K562 (cell line): ENCODE measurements at places on chromosomes 13 and 19. TPM values are rescaled to one million over a fixed set of nuclear protein-coding genes. Genes with fewer than 3 reads are reported as not detected.
A peak's percentile ranks its signal among the peaks of the same experiment; 100 is the strongest.

The ZNF613 gene
- total RNA-seq: 1.7 and 2.4 TPM in 2 replicates

The SIGLEC8 gene
- 0.44 and 0.49 TPM in 2 replicates for total RNA-seq

The CCL25 gene
- not detected in 2 replicates for total RNA-seq

The ZNF154 gene
- 0.07 TPM in 2 replicates for total RNA-seq

The NLRP11 gene
- total RNA-seq: 0.07 and 0.16 TPM in 2 replicates

DNA sequence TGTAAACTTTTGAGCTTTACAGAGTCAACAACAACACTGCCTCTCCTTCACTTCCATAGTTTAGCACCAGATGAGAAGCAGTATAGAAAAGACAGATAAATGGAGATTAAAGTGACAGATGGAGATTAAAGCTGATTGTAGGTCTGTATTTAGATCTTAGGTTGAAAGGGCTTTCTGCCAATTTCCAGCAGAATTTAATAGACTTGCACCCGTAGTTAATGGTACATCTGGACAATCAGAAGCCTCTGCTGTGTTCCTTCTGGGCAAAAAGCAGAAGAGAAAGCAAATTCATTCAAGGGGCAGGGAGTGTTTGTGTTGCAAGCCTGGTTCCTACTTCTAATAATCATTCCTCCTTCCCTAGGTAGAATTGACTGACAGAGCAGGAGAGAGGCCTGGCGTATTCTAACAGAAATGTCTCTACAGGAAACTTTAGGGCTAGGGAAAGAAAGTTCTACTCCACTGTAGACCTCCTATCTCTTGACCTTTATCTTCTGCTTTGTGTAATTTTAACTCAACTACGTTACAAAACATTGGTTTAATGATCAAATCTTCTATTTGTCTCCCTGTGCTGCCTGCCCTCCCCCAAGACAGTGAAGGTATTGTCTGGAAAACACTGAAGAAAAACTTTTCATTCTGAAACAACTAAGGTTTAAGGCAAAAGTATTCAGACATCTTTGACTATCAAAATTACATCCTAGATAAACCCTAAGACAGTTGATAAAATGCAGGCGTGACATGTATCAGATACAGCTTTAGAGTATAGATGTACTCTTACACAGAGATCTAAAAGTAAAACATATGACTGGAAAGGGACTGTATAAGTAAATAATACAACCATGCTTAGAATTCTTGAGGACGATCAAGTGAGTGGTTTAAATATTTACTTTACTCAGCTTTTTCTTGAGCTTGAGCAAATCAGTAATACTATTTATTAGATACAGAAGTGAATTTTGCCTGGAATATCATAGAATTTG, 44.4 kb downstream of the GPC6 start:
- no peak overlapping the region for H3K27ac ChIP-seq
- DNase-seq: no peak
- no peaks in the 10 kb centered on the region for H3K36me3 ChIP-seq
- H3K4me1 ChIP-seq: no peaks in the 10 kb centered on the region
- no peaks in the 10 kb centered on the region for H3K27me3 ChIP-seq

GRCh38 chr19:45446295-45446694, 21.5 kb upstream of the FOSB start:
- no peak overlapping the region for H3K4me3 ChIP-seq
- no peaks in the 10 kb centered on the region for H3K36me3 ChIP-seq
- peaks cover 37% of the 10 kb centered on the region for H3K4me1 ChIP-seq
- DNase-seq: no peak
- no peaks in the 10 kb centered on the region for H3K27me3 ChIP-seq
- no peak overlapping the region for H3K27ac ChIP-seq

- no peaks in the 10 kb centered on the region for H3K27me3 ChIP-seq
- H3K4me1 ChIP-seq: peaks cover under 1% of the 10 kb centered on the region; the same call in 2 of the 3 replicates
- H3K36me3 ChIP-seq: peaks cover 53% of the 10 kb centered on the region; the same call in 1 of the 3 replicates
- H3K27ac ChIP-seq: peak overlapping the region; percentile 2; the same call in 1 of the 3 replicates
- H3K4me3 ChIP-seq: no peak overlapping the region
Observed at GRCh38 chr19:1231729-1232637, 5.8 kb downstream of the CBARP start.

DNA sequence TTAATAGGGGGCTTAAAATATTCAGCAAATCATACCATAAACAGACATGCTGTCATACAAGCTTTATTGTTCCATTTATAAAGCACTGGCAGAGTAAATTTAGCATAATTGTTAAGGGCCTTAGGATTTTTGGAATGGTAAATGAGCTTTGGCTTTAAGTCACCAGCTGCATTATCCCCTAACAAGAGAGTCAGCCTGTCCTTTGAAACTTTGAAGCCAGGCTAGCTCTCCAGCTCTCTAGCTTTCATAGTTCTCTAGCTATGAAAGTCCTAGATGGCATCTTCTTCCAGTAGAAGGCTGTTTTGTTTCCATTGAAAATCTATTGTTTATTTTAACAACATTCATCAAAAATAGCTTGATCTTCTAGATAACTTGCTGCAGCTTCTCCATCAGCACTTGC, 420.8 kb upstream of the GPC6 start:
- no peaks in the 10 kb centered on the region for H3K27me3 ChIP-seq
- DNase-seq: no peak
- H3K4me1 ChIP-seq: no peaks in the 10 kb centered on the region
- no peak overlapping the region for H3K27ac ChIP-seq
- H3K36me3 ChIP-seq: no peaks in the 10 kb centered on the region

GRCh38 chr13:23160638-23161480, 19.9 kb upstream of the SGCG start:
- H3K36me3 ChIP-seq: no peaks in the 10 kb centered on the region
- no peak for DNase-seq
- peaks cover 7% of the 10 kb centered on the region; the same call in 1 of the 2 replicates for H3K4me1 ChIP-seq

DNA sequence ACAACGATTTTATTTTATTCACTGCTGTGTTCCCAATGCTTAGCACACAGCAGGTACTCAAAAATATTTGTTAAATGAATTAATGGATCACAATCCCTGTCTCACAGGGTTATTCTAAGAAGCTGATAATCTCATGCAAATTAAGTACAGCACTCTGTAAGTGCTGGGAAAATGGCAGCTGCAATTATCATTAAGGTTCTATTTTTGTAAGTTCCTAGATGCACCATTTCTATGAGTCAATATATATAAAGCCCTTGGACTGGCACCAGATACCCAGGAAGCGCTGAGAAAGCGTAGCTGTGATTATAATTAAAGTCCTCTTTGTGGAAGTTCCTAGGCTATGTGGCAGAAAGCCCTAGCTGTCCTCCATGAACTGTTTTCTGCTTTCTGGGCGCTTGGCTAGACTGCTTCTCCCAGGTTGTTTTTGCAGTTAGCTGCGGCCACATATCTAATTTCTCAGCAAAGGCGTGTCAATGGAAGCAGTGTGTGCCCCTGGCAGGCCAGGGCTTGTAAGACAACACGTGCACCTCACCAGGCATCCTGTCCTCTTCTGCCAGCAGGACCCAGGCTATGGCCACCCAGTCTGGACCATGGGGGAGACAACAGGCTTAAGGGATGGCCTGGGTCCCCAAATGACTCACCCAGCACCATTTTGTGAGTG, 5.2 kb upstream of the SRRM5 start:
- H3K27me3 ChIP-seq: no peaks in the 10 kb centered on the region
- H3K27ac ChIP-seq: peak overlapping the region; percentile 19; the same call in 1 of the 3 replicates
- peaks cover 32% of the 10 kb centered on the region; the same call in 2 of the 3 replicates for H3K36me3 ChIP-seq
- DNase-seq: no peak
- H3K4me1 ChIP-seq: peaks cover 20% of the 10 kb centered on the region

- peaks cover 5% of the 10 kb centered on the region for H3K4me1 ChIP-seq
- H3K27me3 ChIP-seq: no peaks in the 10 kb centered on the region
- H3K4me3 ChIP-seq: peak within 1 kb of the TSS; percentile 45
- H3K27ac ChIP-seq: peak within 1 kb of the TSS; percentile 65; the same call in 1 of the 3 replicates
- H3K36me3 ChIP-seq: no peaks in the 10 kb centered on the region
Observed at GRCh38 chr19:19618219-19619051, at the start of gene PBX4. Gene PBX4, minus strand, starts transcription at chr19:19618687. Its CDS starts 58 bp downstream, at chr19:19618629.

DNA sequence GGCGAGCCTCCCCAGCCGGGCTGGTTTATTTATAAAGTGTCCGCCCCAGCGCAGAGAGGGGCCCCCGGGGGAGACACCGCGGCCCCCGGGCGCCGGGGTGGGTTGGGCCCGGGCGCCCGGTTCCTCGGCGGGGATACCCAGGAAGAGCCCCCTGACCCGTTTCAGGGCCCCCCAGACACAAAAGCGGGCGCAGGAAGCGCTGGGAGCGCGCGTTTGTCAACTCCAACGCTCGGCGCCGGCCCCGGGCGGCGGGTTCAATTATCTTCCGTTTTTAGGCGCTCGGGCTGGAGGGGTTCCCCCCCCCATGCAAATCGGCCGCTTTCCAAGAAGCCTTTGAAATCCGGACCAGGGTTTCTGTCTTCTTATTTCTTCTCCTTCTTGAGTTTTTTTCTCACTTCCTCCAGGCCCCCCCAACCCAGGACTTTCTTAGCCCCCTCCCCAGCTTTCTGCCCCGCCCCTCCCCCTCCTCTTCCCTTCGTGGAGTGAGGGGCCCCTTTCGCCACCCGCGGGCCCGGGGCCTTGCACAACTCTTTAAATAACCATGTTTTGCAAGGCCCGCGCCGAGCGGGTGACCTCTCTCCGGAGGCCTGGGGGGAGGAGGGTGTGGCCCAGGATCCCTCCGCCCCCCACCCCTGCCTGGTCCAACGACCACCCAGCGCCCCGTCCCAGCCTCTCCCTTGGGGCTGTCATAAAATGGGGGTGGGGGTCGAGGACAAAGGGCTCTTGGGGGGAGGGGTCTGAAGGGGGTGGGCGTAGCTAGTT, 935 bp downstream of the ARID3A start:
- peaks cover 67% of the 10 kb centered on the region for H3K4me1 ChIP-seq
- H3K36me3 ChIP-seq: peaks cover 34% of the 10 kb centered on the region; the same call in 2 of the 3 replicates
- H3K27me3 ChIP-seq: no peaks in the 10 kb centered on the region
- peak overlapping the region; percentile 99 for H3K4me3 ChIP-seq
- DNase-seq: peak; percentile 74

GRCh38 chr19:13122275-13122878, 4.3 kb downstream of the NACC1 start:
- no peak overlapping the region; the same call in 2 of the 3 replicates for H3K27ac ChIP-seq
- H3K4me3 ChIP-seq: no peak overlapping the region
- peaks cover 73% of the 10 kb centered on the region for H3K36me3 ChIP-seq
- H3K27me3 ChIP-seq: no peaks in the 10 kb centered on the region
- no peak for DNase-seq
- peaks cover 21% of the 10 kb centered on the region; the same call in 2 of the 3 replicates for H3K4me1 ChIP-seq

GRCh38 chr19:20080656-20081055, 2.9 kb downstream of the ZNF90 start:
- no peak overlapping the region for H3K27ac ChIP-seq
- no peak for DNase-seq
- no peaks in the 10 kb centered on the region for H3K4me1 ChIP-seq
- H3K36me3 ChIP-seq: no peaks in the 10 kb centered on the region

DNA sequence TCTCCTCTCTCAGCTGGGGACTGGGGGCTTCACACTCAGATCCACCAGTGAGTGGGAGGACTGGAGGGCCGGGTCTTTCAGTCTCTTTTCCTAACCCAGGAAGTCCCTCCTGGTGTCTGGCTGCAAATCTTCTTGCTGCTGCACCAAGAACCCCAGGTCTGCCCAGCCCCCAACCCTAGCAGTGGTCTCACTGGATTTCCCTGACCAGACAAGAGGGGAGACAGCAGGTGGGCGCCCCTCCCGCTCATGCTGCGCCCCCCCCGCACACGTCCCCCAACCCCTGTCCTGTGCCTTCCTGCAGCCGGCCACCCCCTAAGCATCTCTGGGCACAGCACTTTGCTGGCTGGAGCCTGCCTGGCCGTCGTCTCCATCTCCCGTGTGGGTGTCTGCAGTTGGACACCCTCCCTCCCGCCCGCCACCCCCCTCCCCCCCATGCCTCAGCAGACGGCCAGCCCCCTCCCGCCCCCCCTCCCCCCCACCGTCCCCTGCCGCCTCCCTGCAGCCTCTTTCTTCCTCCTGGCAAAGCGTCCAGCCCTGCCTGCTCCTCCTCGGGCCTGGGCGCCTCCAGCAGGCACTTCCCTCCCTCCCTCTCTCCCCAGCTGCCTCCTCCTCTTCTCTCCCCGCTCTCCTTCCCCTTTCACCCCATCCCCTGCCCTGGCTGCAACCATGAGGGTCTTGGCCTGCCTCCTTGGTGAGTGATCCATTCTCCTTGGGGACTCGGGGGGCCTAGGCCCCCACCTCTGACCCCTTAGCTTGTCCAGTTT, at the start of gene SSC5D:
Gene SSC5D (plus strand): TSS at position 513 of the 764 bp plus-strand sequence. CDS start 154 bp downstream, at position 667.
- DNase-seq: peak; percentile 77
- H3K4me3 ChIP-seq: no peak within 1 kb of the TSS
- H3K27ac ChIP-seq: peak within 1 kb of the TSS; percentile 72; the same call in 2 of the 3 replicates
- H3K27me3 ChIP-seq: peaks cover 4% of the 10 kb centered on the region; the same call in 1 of the 2 replicates
- H3K4me1 ChIP-seq: peaks cover 25% of the 10 kb centered on the region
- peaks cover 13% of the 10 kb centered on the region; the same call in 2 of the 3 replicates for H3K36me3 ChIP-seq

DNA sequence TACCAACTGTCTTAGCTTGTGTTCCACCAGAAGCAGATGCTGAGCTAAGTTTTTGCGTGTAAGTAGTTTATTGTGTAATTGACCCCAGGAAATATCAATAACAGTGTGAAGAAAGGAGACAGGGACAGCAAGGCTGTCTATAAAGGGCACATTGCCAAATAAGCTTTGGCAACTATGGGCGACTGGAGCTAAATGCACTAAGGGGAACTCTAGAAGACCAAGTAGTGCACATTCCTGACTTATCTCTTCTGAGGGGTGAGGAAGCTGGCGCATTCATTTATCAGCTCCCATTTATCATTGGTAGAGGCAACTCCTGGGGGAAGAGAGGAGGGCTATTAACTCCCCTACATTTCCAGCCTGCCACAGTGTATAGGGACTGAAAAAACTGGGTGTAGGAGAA, 135.0 kb downstream of the DLEU7 start:
- H3K4me1 ChIP-seq: no peaks in the 10 kb centered on the region
- H3K27me3 ChIP-seq: no peaks in the 10 kb centered on the region
- H3K27ac ChIP-seq: no peak overlapping the region
- DNase-seq: no peak

GRCh38 chr13:21938636-21939035, 267.8 kb downstream of the FGF9 start:
- no peaks in the 10 kb centered on the region for H3K36me3 ChIP-seq
- H3K27me3 ChIP-seq: no peaks in the 10 kb centered on the region
- H3K4me1 ChIP-seq: no peaks in the 10 kb centered on the region
- H3K4me3 ChIP-seq: no peak overlapping the region
- DNase-seq: no peak

- H3K4me3 ChIP-seq: no peak overlapping the region
- no peak for DNase-seq
- H3K27ac ChIP-seq: no peak overlapping the region
- H3K36me3 ChIP-seq: no peaks in the 10 kb centered on the region
- H3K4me1 ChIP-seq: no peaks in the 10 kb centered on the region
- peaks cover 28% of the 10 kb centered on the region for H3K27me3 ChIP-seq
Observed at GRCh38 chr13:30727491-30728355, 7.6 kb upstream of the ALOX5AP start.

DNA sequence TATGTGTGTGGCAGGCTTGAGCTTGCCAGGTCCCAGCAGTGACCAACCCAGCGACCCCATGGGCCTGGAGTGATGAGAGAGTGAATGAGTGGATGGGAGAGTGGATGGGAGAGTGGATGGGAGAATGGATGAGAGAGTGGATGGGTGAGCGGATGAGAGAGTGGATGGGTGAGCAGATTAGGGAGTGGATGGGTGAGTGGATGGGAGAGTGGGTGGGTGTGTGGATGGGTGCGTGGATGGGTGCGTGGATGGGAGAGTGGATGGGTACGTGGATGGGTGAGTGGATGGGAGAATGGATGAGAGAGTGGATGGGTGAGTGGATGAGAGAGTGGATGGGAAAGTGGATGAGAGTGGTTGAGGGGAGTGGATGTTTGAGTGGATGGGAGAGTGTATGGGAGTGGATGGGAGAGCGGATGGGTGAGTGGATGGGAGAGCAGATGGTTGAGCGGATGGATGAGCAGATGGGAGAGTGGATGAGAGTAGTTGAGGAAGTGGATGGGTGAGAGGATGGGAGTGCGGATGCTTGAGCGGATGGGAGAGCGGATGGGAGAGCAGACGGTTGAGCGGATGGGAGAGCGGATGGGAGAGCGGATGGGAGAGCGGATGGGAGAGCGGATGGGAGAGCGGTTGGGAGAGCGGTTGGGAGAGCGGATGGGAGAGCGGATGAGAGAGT, 10.3 kb upstream of the TEKTIP1 start:
- no peak overlapping the region for H3K27ac ChIP-seq
- DNase-seq: no peak
- no peaks in the 10 kb centered on the region for H3K27me3 ChIP-seq
- peaks cover 37% of the 10 kb centered on the region for H3K4me1 ChIP-seq
